Dorsolateral prefrontal cortex (tissue), 122 donors: ENCODE measurements at places on chromosomes 4 and X.

DNA sequence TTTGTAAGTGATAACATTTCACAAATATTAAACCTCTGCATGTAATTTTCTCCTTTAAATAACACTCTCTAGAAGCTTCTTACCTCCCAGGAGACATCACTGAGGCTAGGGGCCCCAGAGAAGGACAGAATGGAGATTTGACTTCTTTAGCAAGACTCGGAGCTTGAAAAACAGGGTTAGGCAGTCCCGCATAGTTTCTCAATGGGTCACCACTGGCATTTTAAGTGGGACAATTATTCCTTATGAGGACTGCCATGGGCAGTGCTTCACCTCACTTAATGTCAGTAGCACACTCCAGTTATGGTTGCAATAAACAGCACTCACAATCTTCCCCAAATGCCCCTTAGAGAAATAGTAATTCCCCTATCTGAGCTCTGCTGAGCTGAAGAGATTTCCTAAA, 66.7 kb upstream of the NOCT start:
- DNase-seq: no peak

DNA sequence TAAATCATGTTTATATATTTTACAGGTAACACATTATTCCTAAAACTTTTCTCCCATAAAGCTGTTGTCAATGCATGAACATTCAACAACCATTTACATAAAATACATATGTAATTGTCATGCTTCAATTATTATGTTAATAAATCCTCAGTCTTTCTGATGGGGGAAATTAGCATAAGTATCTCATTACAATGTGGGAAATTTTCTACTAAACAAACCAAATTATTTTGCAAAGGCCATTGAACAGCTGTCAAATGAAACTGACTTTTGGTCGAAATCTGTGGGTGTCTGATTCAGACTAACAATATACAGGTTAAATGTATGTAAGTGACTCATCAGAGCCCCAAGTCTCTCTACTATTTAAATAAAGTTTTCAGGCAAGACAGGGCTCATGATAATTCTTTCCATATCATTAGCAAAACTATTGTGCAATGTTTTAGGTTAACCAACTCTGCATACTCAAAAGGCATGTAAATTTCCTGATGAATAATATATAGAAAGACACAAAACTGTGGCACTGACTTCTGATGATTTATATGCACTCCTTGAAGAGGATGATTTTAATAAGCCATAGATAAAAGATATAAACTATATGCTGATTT, 795.3 kb upstream of the AADAT start:
- DNase-seq: no peak

DNA sequence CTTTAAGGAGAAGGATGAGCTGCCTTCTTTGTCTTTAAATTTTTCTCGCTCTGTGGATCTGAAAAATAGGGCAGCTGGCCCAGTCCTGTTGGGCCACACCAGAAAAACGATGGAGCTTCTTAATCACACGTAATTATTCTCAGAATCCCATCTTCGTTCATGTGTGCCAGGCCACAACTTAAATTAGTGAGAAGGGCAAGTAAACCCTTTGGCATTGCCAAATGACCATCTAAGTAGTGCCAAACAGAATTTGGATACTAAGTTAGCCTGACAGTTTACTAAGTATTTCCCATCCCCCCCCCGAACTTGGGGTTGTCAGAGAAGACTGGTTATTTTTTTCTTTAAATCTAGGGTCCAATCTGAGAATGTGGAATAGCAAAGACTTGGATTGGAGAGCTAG, 62.0 kb downstream of the CASP3 start:
- DNase-seq: no peak

GRCh38 chr4:22593933-22594332, 78.1 kb upstream of the ADGRA3 start:
- no peak for DNase-seq

DNA sequence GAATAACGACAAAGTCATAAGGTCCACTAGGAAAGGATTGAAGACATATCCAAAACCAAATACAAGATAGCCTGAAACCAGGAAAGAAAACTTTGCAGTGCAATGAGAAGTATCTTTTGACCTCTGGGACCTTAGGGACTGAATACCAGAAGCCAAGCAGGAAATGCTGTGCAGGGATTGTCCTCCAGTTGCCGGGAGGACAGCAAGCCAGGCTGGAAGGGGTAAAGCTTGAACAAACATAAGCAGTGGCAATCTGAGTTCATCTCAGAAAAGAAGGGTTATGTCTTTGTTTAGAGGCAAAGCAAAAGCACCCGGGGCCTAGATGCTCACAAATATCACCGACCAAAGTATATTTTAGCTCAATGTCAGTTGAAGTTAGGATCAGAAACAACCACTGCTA, 55.3 kb upstream of the VCX start:
- DNase-seq: no peak

DNA sequence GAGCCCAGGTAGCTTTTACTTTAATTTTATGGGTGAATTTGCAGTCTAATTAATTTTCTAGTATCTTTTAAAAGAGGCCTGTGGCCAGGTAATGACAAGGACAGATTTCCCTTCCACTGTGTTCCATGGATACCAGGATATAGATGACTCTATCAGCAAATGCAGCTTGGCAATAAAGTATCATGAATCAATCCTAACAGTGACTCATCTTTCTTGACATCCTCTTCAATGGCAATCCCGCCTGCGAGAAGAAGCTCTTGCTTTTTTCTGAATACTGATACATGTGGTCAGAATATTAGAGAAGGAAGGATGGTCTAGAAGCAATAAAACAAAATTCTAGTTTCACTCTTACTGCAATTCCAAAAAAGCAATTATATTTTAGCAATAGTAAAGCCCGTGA, 267.8 kb downstream of the DTHD1 start:
- DNase-seq: no peak

DNA sequence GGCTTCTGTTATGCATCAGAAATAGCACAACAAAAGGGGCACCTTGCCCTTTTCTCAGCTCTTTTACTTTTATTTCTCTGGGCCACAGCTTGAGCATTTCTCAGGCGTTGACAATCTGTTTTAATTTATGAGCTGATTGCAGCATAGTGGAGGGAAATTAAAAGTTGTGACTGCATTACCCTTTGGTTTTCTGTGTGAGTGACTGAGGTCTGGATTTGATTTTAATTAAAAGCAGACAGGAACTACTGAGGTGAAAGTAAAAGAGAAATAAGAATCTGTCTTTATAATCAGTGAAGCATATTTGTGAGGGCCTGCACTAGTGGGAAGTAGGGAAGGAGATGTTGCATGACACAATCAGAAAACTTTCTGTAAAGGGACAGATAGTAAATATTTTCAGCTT, 43.4 kb upstream of the GEMIN8 start:
- DNase-seq: no peak

DNA sequence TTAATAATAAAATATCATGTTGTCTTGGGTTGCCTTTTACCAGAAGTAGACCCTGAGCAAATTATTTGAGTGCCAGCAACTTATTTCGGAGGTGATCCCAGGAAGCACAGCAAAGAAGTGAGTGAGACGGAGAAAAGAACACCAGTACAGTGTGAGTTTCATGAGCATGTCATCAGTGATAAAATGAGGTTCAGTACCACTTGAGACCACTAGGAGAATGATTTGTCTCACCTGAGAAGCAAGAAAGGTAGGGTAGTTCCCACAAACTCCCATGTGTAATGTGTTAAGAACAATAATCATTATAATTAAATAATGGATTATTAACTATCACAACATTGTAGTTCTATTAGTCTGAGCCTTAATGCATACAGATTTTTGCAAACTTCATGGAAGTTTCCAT, 112.8 kb upstream of the DMD start:
- no peak for DNase-seq

- no peak for DNase-seq
Observed at GRCh38 chr4:17884063-17884462, 73.3 kb downstream of the NCAPG start.
